CD4-positive, alpha-beta T cell (primary cell): ENCODE measurements at places on chromosomes 12 and 14.

DNA sequence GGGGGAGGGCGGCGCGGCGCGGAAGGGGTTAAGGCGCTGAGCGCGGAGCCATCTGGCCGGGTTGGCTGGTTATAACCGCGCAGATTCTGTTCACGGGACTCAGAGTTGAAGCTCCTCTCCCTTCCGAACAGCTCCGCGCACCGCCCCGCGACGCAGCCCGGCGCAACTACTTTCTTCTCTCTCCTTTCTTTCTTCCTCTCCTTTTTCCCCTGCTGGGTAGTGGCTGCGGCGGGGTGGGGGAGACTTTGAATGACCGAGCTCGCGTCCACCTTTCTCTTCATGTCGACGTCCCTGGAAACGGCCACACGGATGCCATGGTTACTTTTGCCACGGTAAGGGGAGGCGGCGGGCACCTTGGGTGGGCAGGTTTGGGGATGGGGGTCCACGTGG lies at the start of gene NTF3:
NTF3 (plus strand) TSS at position 98 of the 390 bp plus-strand sequence; CDS start at position 315, 217 bp downstream.
- DNase-seq: no peak

- DNase-seq: no peak
These were observed 449.2 kb downstream of the DPF3 start for GRCh38 chr14:72444701-72445100.

- DNase-seq: no peak
These were observed 352.0 kb downstream of the ZFP36L1 start for GRCh38 chr14:68440820-68441219.

GRCh38 chr14:99944241-99944651 lies 121.0 kb upstream of the EVL start:
- no peak for DNase-seq

DNA sequence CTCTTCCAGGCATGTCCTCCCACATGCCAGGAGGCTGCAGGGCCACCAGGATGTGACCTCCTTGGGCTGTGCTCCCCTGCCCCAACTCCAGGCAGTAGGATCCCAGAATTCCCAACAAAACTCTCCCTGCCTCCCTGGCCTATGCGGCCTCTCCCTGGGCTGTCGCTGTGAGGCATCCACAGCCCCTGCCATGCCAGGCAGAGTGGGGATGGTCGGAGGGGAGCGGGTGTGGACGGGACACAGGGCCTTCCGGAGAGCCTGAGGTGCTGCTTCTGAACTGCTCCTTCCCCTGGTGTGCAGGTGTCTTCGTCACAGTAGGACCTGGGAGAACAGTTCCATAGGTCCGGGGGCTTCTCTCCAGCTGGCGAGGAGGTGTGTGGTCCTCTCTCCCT lies 18.3 kb downstream of the GPR132 start:
- no peak for DNase-seq

DNA sequence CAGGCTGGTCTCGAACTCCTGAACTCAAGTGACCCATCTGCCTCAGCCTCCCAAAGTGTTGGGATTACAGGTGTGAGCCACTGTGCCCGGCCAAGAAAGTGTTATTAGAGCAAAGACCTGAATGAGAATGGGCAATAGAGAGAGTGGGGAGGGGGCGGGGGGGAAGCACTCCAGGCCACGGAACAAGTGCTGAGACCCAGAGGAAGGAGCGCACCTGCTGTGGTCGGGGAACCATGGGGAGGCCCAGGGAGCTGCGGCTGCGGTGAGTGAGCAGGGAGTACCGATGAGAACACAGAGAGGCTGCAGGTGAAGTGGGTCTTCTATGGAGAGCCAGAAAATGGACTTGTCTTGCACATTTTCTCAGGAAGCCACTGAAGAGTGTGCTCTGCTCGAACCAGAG lies 10.8 kb downstream of the SMIM41 start:
- DNase-seq: no peak

- no peak for DNase-seq
These were observed 136.8 kb upstream of the NTF3 start for GRCh38 chr12:5295151-5295550.

DNA sequence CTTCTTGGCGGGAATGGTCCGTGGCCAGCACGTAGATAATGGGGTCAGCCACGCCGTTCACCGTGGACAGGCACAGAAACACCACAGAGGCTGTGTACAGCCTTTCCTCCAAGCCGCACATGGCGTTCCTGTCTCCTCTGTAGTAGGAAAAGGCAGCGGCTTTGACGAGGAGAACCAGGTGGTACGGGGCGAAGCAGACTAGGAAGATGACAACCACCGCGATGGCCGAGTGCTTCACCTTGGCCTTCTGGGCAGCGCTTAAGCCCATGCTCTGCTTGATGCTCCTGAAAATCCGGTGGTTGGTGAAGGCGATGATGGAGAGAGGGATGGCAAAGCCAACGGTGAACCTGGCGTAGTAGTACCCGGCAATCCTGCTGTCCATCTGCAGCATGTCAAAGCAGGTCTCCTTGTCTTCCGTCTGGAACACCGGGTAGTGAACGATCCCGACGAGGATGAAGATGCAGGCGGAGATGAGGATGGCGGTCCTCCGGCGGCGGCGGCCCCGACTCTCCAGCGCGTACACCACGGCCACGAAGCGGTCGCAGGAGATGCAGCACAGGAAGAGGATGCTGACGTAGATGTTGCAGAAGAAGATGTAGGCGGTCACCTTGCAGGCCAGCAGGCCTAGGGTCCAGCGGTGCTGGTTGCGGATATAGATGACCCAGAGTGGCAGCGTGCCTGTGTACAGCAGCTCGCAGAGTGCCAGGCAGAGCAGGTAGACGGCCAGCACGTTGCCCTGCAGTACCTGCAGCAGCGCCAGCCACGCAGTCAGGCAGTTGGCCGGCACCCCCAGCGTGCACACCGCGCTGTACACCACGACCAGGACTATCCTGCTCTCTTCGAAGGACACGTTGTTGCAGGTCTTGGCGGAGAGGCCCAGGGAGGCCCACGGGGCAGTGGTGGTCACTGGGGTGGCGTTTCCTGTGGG lies 13.8 kb downstream of the GPR132 start:
- DNase-seq: no peak

DNA sequence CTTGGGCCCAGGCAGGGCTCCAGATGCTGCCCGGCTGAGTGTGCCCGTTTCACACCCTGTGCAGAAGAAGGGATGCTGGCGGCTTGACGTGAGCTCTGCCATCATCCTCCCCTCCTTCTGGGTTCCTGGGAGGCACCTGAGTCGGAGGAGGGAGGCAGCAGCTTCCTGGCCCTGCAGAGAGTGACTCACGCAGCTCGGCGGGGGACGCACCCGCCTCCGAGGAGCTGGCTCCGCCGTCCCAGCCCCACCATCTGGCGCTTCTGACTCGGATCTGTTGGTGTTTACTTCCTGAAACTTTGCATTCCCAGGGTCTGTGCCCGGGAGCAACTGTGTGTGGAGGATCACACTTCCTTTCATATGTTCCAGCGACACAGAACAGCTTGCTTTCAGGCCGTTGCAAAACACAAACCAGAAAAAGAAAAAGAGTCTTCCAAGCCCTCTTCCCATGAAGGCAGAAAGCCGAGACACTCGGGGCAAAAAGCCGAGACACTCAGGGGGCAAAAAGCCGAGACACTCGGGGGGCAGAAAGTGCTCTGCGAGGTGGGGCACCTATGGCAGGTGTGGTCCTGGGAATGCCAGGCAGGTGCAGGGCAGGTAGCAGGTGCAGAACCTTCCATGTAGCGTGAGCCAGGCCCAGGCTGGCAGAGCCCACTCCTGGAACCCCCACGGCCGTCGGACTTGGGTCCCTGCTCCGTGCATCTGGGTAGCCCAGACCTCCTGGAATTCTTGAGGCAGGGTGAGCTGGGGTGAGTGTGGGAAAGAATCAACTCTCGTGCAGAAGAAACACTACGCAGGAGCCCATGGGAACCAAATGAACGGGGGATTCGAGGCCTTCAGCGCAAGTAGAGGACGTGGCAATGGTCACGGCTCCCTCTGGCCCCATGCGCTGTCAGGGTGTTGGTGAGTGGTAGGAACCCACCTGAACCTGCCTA lies 27.6 kb upstream of the GALNT9 start:
- no peak for DNase-seq

GRCh38 chr14:75441728-75442127 lies 13.9 kb downstream of the JDP2 start:
- DNase-seq: no peak

DNA sequence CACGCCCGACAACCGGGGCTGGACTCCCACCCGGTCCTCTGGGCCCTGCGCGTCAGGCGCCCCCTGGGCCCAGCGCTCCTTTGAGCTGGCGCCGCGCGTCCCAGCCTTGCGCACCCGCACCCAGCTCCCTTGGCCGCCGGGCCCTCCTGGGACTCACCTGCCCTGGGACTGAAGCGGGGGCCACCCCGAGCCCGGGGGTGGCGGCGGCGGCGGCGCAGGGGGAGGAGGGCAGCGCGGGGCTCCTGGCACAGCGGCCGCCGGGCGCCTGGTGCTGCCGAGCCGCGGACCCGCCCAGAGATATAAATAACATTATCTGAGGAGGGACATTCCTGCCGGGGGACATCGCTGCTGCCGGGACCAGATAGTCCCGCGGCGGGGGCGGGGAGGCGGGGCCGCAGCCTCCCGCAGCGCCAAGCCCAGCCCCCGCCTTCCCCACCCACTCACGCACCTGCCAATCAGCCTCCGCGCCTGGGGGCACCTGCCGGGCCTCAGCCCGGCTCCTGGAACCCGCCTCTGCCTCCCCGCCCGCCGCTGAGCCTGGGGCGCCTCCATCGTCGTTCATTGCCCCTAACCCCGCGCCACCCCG lies at the start of gene SPTB:
SPTB (minus strand) TSS at position 273 of the 586 bp plus-strand sequence. CDS start 56,813 bp downstream, outside the sequence.
- peak; percentile 30 for DNase-seq

- no peak for DNase-seq
These were observed 39.5 kb downstream of the PROX2 start for GRCh38 chr14:74836251-74836960.

DNA sequence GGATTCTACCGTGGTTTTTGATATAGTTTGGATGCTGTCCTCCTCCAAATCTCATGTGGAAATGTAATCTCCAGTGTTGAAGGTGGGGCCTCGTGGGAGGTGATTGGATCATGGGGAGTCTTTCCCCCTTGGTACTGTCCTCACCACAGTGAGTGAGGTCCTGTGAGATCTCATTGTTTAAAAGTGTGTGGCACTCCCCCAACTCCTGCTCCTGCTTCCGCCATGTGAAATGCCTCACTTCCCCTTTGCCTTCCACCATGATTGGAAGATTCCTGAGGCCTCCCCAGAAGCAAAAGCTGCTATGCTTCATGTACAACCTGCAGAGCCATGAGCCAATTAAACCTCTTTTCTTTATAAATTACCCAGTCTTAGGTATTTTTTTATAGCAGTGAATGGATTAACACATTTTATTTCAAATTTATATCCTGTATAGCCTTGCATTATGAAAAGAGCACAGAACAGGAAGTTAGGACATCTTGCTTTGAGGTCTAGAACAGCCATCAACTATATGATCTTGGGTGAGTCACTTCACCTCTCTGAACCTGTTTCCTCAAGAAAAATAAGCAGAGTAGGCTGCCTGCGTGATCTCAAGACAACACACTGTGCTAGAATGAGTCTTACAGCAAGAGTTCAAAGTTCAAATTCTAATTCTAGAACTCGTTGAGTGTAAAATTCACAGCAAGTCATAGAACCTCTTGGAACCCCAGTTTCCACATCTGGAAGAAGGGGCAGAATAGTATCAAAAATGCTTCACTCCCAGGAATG lies 160.9 kb upstream of the EEA1 start:
- no peak for DNase-seq

DNA sequence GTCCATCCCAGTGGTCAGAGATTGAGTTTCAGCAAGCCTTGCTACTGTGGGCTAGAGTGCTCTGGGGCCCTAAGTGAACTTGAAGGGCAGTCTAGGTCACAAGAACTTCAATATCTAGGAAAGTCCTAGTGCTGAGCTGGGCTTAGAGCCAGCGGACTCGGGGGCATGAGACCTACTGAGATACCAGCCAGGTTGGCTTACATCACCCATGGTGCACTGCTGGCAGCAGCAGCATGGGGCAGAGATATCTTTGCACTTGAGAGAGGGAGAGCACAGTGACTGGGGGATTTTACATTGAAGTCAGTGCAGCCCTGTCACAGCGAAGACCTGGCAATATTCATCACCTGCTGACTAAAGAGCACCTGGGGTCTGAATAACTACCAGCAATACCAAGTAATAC lies 158.3 kb upstream of the PRKD1 start:
- no peak for DNase-seq

GRCh38 chr12:105047308-105047707 lies 37.0 kb downstream of the ALDH1L2 start:
- DNase-seq: no peak

GRCh38 chr14:53924753-53925152 lies 31.9 kb downstream of the BMP4 start:
- DNase-seq: no peak

GRCh38 chr12:120685522-120685921 lies 1.4 kb upstream of the MLEC start:
- DNase-seq: no peak

- peak; percentile 47 for DNase-seq
These were observed 38.3 kb upstream of the PNMA1 start for GRCh38 chr14:73752297-73752992.

DNA sequence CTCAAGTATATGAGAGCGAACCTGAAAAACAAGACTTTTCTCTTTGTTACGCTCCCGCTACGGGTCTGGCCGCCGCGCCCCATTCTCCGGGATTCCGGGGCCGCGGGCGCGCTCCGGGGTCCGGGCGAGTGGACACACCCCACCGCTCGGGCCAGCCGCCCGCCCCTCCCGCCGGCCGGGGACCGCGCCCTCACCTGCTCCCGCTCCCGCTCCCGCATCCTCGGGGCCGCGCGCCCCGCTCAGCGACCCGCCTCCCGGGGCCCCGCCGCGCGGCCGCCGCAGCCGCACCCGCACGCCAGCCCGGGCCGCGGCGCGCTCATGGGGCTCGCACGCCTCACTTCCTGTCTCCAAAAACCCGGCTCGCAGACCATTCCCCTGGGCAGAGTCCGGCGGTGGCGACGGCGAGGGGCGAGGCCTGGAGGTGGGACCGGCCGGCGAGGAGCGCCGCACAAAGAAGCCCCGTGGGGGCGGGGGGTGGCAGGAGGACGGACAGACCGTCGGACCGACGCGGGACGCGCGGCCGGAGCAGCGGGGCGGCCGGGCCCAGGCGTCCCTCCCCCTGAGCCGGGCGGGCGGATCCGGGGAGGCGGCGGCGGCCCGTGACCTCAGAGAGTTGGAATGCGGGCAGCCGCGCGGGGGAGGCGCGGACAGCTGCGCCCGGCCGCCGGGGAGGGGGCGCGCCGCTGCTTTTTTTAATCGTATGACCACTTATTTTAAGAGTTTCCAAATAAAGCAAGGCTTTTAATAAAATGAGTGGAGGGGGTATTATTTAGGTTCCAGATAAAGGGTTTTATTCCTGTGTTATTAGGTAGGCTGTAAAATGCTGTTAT lies at the start of gene PTPN21:
PTPN21 (minus strand) TSS at position 551 of the 830 bp plus-strand sequence. CDS start 4,590 bp downstream, outside the sequence.
- no peak for DNase-seq

- DNase-seq: no peak
These were observed 63.4 kb upstream of the MYL2 start for GRCh38 chr12:110983811-110984210.

- no peak for DNase-seq
These were observed 5.9 kb downstream of the TOMM20L start for GRCh38 chr14:58401587-58401986.

GRCh38 chr14:104602933-104603325 lies 1.6 kb downstream of the TMEM179 start:
- DNase-seq: no peak

DNA sequence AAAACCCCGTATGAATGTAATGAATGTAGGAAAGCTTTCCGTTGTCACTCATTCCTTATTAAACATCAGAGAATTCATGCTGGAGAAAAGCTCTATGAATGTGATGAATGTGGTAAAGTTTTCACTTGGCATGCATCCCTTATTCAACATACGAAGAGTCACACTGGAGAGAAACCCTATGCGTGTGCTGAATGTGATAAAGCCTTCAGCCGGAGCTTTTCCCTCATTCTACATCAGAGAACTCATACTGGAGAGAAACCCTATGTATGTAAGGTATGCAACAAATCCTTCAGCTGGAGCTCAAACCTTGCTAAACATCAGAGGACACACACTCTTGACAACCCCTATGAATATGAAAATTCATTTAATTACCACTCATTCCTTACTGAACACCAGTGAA lies 23.8 kb downstream of the ZNF891 start:
- DNase-seq: no peak
